ENCODE measurements at places on chromosomes 3 and 15.

DNA sequence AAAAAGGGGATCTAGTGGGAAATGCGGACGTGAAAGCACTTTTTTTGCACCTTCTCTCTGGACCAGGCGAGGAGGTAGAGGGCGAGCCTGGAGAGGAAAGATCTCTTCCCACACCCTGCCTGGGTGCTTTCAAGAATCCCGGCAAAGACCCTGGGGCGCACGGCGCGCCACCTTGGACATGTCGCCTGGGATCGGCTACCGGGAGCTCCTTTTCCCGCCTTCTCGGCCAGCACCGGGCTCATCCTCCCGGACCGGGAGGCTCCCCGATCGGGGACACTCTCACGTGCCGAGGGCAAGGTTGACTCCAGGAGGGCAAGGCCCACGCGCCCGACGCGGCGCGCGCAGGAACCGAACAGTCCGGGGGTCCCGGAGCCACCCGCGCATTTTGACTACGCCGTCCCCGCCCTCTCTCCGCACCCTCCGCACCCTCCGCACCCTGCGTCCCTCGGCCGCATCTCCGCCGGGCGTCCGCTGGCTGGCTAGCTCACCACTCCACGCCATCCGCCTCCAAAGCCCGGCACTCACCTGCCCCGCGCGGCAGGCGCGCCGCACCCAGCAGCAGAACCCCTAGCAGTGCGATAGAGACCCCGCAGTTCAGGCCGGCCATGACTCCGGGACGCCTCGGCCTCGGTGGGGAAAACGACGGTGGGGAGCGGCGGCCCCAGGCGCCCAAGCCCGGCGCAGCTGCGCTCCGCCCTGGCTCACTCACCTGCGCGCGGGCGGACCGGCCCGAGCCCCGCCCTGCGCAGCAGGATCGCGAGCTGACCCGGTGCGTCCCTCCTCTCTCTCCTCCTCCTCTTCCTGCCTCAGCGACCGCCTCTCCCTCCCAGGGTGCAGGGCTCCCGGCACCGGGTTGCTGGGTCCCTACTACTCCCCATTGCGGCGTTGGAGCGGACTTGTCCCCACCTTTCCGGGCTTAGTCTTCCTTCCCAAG lies at the start of gene CDCP1:
Gene CDCP1, minus strand, starts transcription at position 698 of the 934 bp plus-strand sequence. Its CDS starts 91 bp downstream, at position 607.
- DNase-seq = peak; percentile 91
- H3K4me3 ChIP-seq = peak within 1 kb of the TSS; percentile 80
- H3K36me3 ChIP-seq = no peaks in the 10 kb centered on the region
- peak within 1 kb of the TSS; percentile 24 for H3K27ac ChIP-seq
- peaks cover 2% of the 10 kb centered on the region for H3K27me3 ChIP-seq

GRCh38 chr15:66751579-66751978 lies 49.5 kb downstream of the SMAD6 start:
- no peak overlapping the region for H3K4me3 ChIP-seq
- peaks cover 35% of the 10 kb centered on the region for H3K36me3 ChIP-seq
- H3K27ac ChIP-seq = peak overlapping the region; percentile 39
- peaks cover 63% of the 10 kb centered on the region for H3K4me1 ChIP-seq
- no peak for DNase-seq
- no peaks in the 10 kb centered on the region for H3K27me3 ChIP-seq

DNA sequence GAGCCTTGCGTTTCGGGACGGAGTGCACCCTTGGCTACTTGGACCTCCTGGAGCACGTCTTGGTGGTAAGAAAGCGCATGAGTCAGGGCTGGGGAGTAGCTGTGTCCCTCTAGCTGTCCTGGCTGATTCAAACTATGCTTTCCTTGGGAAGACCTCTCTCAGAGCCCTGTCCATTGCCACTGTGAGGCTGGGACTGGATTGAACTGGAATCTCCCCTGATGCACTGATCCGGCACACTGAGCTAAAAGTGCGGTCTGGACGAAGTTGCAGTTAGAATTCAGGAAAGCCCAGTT lies 232.6 kb upstream of the TPM1 start:
- no peak for DNase-seq
- peaks cover 12% of the 10 kb centered on the region for H3K36me3 ChIP-seq
- H3K27me3 ChIP-seq = no peaks in the 10 kb centered on the region
- no peak overlapping the region for H3K4me3 ChIP-seq
- peaks cover 8% of the 10 kb centered on the region for H3K4me1 ChIP-seq

GRCh38 chr3:89411201-89411600 lies 303.8 kb downstream of the EPHA3 start:
- H3K27ac ChIP-seq = no peak overlapping the region
- no peaks in the 10 kb centered on the region for H3K36me3 ChIP-seq
- H3K27me3 ChIP-seq = no peaks in the 10 kb centered on the region
- no peak overlapping the region for H3K4me3 ChIP-seq
- DNase-seq = no peak

GRCh38 chr15:92645731-92646130 lies 9.8 kb downstream of the FAM174B start:
- no peaks in the 10 kb centered on the region for H3K36me3 ChIP-seq
- H3K4me1 ChIP-seq = no peaks in the 10 kb centered on the region
- no peak for DNase-seq
- H3K27me3 ChIP-seq = no peaks in the 10 kb centered on the region
- no peak overlapping the region for H3K4me3 ChIP-seq

DNA sequence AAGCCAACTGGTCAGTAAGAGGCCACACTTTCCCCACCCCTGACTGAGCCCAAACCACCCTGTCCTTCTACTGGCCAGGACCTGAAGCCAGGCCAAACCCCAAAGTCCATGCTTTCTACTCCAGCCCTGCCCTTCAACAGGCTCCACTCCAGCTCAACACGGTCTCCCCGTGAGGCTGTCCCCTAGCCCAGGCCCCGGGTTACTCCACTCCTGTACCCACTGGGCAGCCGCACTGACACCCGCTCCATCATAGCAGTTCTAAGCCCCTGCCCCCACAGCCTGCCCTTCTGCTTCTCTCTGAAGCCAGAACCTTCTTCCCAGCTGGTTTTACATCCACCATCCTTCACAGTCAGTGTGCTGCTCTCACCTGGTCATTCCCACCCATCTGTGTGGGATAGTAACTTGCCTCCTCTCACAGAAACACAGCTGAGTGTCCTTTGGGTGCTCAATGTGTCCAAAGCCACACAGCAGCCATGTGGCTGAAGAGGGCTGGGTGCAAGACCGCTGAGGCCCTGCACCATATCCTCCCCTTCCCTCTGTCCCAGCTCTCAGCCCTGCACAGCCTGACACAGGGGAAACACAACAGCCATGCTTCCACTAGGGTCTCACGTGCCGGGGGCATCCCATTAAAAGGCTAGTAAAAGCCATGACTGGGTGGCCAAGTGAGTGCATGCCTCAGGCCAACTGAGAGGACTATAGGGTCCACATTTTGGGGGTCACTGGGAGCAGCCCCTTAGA lies 38.1 kb downstream of the TLE3 start:
- H3K36me3 ChIP-seq = peaks cover 83% of the 10 kb centered on the region
- DNase-seq = no peak
- H3K27me3 ChIP-seq = no peaks in the 10 kb centered on the region
- peaks cover 25% of the 10 kb centered on the region for H3K4me1 ChIP-seq
- H3K4me3 ChIP-seq = no peak overlapping the region
- no peak overlapping the region for H3K27ac ChIP-seq

DNA sequence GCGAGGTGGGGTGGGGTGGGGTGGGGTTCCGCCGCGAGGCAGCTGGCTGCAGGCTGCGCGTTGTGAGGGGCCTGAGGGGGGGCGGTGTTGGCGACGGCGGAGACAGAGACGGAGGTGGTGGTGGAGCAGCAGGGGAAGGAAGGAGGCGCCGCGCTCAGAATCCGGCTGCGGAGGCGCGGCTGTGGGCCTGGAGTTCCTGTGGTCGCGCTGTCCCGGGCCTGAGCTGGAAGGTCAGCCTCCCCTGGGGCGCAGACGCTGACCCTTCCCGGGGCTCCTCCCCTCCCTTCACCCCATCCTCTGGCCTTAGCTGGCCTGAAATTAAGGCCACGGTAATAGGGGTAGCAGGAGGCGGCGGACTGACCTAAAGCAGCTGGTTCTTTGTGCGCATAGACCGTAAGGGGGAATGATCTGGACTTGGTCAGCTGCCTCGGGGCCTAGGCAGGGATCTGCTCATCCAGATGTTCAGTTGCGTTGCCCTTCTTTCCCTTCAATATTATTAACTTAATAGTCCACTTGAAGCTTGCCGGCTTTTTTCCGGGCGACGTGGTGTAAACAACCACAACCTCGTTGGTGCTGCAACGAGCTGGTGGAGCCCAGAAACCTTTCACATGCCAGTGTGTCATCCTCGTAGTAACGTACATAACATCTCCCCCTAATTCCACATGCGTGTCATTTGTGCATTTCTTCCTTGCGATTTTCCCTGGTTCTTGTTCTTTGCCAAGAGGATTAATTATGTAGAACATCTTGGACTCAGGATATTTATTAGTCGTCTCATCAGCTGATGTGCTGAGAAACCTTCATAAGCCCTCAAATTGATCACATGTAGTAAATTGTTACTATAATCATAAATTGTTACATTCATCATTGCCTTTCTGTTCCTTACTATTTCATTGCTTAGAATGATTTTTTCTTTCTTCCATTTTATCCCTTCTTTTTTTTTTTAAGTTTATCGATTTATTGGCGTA lies 626 bp downstream of the SEC62 start:
- H3K27me3 ChIP-seq = no peaks in the 10 kb centered on the region
- DNase-seq = peak; percentile 61
- H3K27ac ChIP-seq = peak overlapping the region; percentile 90
- peaks cover 19% of the 10 kb centered on the region for H3K4me1 ChIP-seq
- peaks cover 6% of the 10 kb centered on the region for H3K36me3 ChIP-seq

- no peak overlapping the region for H3K4me3 ChIP-seq
- no peaks in the 10 kb centered on the region for H3K27me3 ChIP-seq
- no peaks in the 10 kb centered on the region for H3K36me3 ChIP-seq
- no peak overlapping the region for H3K27ac ChIP-seq
- no peaks in the 10 kb centered on the region for H3K4me1 ChIP-seq
Measured at GRCh38 chr15:97598353-97598798, 362.1 kb upstream of the ARRDC4 start.

DNA sequence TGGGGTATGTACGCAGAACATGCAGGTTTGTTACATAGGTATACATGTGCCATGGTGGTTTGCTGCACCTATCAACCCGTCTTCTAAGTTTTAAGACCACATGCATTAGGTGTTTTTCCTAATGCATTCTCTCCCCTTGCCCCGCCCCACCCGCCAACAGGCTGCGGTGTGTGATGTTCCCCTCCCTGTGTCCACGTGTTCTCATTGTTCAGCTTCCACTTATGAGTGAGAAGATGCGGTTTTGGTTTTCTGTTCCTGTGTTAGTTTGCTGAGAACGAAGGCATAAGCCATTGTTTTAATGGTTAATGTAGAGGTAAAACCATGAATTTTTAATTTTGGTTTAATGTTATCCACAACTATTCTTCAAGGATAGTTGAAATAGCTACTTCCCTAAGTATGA lies 346.8 kb upstream of the EPHA6 start:
- no peaks in the 10 kb centered on the region for H3K36me3 ChIP-seq
- no peak for DNase-seq
- no peak overlapping the region for H3K4me3 ChIP-seq
- H3K4me1 ChIP-seq = no peaks in the 10 kb centered on the region

DNA sequence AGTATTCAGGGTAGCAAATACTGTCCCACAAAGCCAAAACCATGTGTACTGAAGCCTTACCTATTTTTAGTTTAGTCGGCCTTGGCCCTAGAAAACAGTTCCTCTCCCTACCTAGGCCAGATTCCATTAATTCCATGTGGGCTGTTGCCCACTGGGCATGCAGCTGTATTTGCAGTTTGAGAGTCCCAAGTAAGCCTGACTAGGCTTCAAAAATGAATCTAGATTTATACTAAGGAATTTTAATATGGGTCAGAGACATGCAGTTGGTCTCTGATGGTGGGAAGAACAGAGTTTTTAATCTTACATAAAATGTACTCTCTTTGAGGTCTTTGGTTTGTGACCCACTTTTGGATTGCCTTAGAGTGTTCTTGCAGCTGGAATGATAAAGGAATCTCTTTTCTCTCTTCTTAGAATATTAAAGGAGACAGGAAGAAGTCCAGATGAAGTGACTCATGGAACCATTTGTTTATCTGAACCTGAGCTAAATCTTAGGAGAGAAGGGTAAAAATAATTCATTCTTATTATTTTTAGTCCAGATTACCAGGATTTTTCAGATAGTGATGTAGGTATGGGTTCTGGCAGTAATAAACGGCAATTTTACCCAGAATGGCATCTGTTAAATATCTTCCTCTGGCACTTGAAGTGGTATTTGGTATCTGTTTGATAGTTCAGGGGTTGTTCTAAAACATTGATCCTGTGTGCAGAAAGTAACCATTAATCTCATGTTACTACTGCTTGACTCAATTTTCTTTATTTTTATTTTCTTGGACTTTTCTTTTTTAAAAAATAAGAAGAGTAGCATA lies 33.8 kb downstream of the GLCE start:
- no peak overlapping the region for H3K27ac ChIP-seq
- no peak overlapping the region for H3K4me3 ChIP-seq
- H3K36me3 ChIP-seq = no peaks in the 10 kb centered on the region
- H3K27me3 ChIP-seq = no peaks in the 10 kb centered on the region

GRCh38 chr3:70766301-70766700 lies 453.9 kb upstream of the MDFIC2 start:
- H3K27ac ChIP-seq = no peak overlapping the region
- no peaks in the 10 kb centered on the region for H3K27me3 ChIP-seq
- H3K4me1 ChIP-seq = peaks cover 5% of the 10 kb centered on the region
- no peaks in the 10 kb centered on the region for H3K36me3 ChIP-seq
- H3K4me3 ChIP-seq = no peak overlapping the region

GRCh38 chr15:76439542-76439941 lies 103.0 kb downstream of the ISL2 start:
- DNase-seq = no peak
- no peak overlapping the region for H3K4me3 ChIP-seq
- no peaks in the 10 kb centered on the region for H3K27me3 ChIP-seq
- H3K4me1 ChIP-seq = no peaks in the 10 kb centered on the region

GRCh38 chr3:45896956-45897355 lies 10.6 kb downstream of the CCR9 start:
- H3K27me3 ChIP-seq = peaks cover 23% of the 10 kb centered on the region
- H3K4me3 ChIP-seq = no peak overlapping the region
- H3K4me1 ChIP-seq = no peaks in the 10 kb centered on the region

GRCh38 chr3:177197727-177198460 lies 612 bp upstream of the TBL1XR1 start:
- H3K27ac ChIP-seq = peak overlapping the region; percentile 65
- H3K4me3 ChIP-seq = peak overlapping the region; percentile 84
- peak; percentile 99 for DNase-seq
- peaks cover 21% of the 10 kb centered on the region for H3K4me1 ChIP-seq
- H3K36me3 ChIP-seq = no peaks in the 10 kb centered on the region
- H3K27me3 ChIP-seq = no peaks in the 10 kb centered on the region

GRCh38 chr3:194285024-194285849 lies 65.9 kb downstream of the CPN2 start:
- H3K4me1 ChIP-seq = peaks cover 11% of the 10 kb centered on the region
- no peaks in the 10 kb centered on the region for H3K36me3 ChIP-seq
- H3K27ac ChIP-seq = no peak overlapping the region
- H3K27me3 ChIP-seq = peaks cover 32% of the 10 kb centered on the region

- H3K4me1 ChIP-seq = peaks cover 8% of the 10 kb centered on the region
- peak overlapping the region; percentile 48 for H3K27ac ChIP-seq
- peak; percentile 47 for DNase-seq
Measured at GRCh38 chr3:156181509-156181908, 61.1 kb downstream of the KCNAB1 start.
